Activated T-helper 17 cell treated with anti-CD3 and anti-CD28 coated beads, Interleukin-2, amount 50 U/mL, for 72 hours (primary cell): ENCODE measurements at places on chromosomes 7 and 10. TPM values are rescaled to one million over a fixed set of nuclear protein-coding genes. Genes with fewer than 3 reads are reported as not detected.

The UTF1 gene
- total RNA-seq: not detected

The CHST15 gene
- total RNA-seq: 0.56 TPM

The SLC26A5 gene
- not detected for total RNA-seq

The LIPN gene
- not detected for total RNA-seq

The EGFR gene
- total RNA-seq: not detected

The TRUB1 gene
- 19.8 TPM for total RNA-seq

The KCNMA1 gene
- total RNA-seq: 0.56 TPM

The OR2A5 gene
- not detected for total RNA-seq

The NYAP1 gene
- 0.15 TPM for total RNA-seq

The ELOVL3 gene
- 0.32 TPM for total RNA-seq

The CDC14C gene
- not detected for total RNA-seq

The SPDYE6 gene
- total RNA-seq: not detected
